ENCODE measurements at places on chromosomes 16 and 17. TPM values are rescaled to one million over a fixed set of nuclear protein-coding genes. Genes with fewer than 3 reads are reported as not detected.

The ITGAD gene
- total RNA-seq, result not detected

The OTOP2 gene
- 0.42 TPM for total RNA-seq

The CNP gene
- 62.0 TPM for total RNA-seq

The DNAH3 gene
- 0.56 TPM for total RNA-seq

The SEC14L5 gene
- 0.09 TPM for total RNA-seq

The AOC2 gene
- total RNA-seq, result 0.92 TPM

The TPSG1 gene
- not detected for total RNA-seq

The USP43 gene
- total RNA-seq, result 8.7 TPM

The YBX2 gene
- total RNA-seq, result 0.63 TPM

The CSH2 gene
- not detected for total RNA-seq

The MAP3K3 gene
- total RNA-seq, result 12.6 TPM
